ENCODE measurements at places on chromosomes 7 and 10.

DNA sequence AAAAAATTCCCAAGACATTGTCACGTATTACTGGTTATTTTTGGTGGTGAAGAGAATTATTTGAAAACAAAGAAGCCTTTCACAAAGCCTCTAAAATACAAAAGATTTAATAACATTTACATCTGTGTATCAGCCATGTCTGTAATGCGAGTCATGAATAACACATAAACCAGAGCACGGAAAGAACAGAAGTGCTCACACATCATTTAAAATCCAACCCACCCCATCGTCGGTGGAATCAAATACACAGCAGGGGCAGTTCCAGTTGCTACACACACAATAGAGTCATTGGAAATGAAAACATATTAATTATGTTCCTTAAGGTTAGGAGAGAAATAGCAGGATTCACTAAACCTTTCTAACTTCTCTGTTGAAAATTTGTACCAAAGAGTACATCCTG is 1097.3 kb downstream of the KCNMA1 start:
- no peak for DNase-seq

- no peak for DNase-seq
Measured at GRCh38 chr7:150341263-150342120, at the start of gene RARRES2. Gene RARRES2 (minus strand): TSS chr7:150341629. CDS start chr7:150340609, 1,020 bp downstream.

- peak; percentile 75 for DNase-seq
Measured at GRCh38 chr10:78972947-78973900, 95.5 kb upstream of the ZMIZ1 start.

DNA sequence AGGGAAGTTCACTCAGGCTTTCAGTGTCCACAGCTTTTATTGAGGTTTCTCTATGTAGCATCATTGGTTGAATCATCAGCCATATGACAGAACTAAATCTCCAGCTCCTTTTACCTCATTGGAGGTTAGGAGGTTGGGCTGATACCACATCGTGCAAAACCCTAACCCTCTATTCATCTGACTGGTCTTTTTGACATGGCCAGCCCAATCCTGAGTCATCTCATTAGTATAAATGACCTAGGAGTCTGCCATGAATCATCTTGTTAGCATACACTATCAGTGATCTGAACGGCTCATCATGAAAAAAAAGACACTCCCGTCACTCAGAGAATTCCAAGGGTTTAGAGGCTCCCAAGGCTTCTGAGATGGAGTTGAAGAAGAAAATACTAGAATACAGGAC is 669.8 kb upstream of the POT1 start:
- DNase-seq, result no peak

GRCh38 chr7:2444476-2444875 is 31.7 kb downstream of the GRIFIN start:
- DNase-seq, result no peak

DNA sequence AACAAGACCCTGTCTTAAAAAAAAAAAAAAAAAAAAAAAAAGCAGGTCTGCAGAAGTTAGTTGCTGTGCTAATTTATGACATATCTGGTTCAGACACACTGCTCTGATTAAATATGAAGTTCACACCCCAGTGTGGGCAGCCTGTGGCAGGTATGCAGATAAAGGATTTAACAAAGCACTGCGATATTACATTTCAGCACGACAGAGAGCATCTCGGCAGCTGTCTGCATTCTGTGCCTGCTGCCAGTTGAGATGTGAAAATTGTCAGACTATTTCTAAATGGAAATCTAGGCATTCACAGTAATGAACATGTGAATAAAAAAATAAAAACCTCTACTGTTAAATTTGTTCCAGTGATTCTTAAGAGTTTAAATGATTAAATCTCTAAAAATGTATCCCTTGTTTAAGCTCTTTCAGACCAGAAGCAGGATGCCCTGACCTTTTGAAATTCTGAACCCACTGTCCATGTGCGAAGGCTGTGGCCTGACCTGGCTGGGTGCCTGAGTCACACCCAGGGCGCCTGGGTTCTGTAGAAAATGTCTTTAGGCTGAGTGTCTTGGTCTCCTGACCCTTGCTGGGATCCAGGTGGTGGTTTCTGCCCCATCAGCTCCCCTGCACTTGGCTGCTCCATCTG is 272.9 kb downstream of the WDR37 start:
- no peak for DNase-seq

- no peak for DNase-seq
Measured at GRCh38 chr7:5238500-5238899, 44.2 kb upstream of the SLC29A4 start.

GRCh38 chr7:75536940-75537538 is 44.9 kb downstream of the SPDYE5 start:
- DNase-seq, result no peak

- no peak for DNase-seq
Measured at GRCh38 chr10:114605155-114605797, 52.8 kb downstream of the ABLIM1 start.

DNA sequence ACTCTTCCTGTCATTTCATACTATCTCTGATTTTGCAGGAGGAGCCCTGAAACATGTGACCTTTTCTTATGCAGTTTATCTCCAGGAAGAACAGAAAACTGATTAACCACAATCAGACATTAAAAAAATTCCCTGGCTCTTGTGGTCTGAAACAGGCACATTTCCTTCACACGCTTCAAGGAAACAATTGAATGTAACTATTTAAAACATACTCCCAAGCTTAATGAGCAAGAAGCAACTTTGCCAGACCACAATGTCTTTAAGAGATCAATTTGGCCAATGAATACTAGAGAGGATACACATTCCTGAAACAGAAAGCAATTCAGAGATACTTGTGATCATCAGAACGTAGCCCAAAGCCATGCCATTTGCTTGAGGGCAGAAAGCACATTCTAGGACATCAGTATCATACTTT is 65.8 kb downstream of the PIP4K2A start:
- DNase-seq, result no peak

GRCh38 chr7:80334908-80335307 is 177.0 kb downstream of the GNAT3 start:
- no peak for DNase-seq

DNA sequence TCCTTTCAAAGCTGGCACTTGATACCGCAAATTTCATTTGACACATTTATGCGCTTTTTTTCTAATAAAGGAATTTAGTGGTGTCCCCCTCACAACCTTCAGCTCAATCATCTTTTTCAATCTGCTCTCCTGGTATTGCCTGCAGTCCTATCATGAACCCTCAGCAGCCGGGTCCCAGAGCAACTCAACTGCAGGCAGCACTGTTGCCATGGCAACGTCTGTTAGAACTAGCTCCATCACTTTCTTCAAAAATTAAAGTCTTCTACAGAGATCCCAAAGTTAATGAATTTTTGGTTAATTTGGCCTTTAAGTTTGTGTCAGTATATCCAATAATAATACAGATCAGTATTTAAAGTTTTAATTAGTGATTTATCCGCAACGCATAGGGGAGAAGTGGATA is 136.1 kb upstream of the TARP start:
- DNase-seq, result no peak

DNA sequence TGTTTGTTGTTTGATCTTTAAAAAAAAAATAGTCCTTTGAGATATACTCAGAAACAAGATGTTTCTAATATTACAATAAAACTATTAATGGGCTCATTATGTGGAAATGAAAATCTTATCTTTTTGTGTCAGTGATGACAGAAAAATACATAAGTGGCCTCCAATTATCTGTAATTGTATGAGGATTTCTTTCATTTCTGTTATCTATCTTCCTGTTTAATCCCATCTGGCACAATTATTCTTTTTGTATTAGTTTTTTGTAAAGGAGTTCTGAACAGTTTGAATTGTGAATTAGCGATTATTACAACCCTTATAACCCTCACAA is 270.8 kb downstream of the BBS9 start:
- no peak for DNase-seq

GRCh38 chr7:121219026-121219425 is 109.8 kb upstream of the WNT16 start:
- DNase-seq, result no peak

DNA sequence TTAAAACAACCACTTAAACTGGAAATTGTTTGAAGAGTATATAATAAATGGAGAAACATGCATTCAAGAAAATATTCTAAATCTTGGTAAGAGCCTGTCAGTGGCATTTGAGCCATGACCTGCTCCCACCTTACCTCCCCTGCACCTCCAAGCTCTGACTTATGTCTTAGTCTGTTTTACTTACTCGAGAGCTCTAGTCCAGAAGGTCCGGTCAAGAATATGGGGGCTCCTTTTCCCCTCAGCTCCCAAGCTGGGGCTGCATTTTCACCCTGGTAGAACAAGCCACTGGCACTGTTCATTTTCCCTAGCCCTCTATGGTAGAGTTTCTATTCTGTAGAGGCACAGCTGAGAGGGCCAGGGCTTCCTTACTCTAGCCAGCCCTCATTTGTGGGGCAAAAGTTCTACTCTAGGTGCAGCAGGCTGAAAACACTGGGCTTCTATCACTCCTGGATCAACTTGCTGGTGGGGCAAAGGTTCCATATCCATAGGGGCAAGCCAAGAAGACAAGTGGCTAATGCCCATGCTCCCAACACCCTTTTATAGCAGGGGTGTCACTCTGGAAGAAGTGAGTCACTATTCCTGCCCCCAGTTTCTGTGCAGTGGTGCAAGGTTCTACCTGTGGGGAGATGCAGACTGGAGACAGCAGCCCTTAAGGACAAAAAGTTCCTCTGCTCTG is 40.6 kb downstream of the ZNF438 start:
- no peak for DNase-seq

DNA sequence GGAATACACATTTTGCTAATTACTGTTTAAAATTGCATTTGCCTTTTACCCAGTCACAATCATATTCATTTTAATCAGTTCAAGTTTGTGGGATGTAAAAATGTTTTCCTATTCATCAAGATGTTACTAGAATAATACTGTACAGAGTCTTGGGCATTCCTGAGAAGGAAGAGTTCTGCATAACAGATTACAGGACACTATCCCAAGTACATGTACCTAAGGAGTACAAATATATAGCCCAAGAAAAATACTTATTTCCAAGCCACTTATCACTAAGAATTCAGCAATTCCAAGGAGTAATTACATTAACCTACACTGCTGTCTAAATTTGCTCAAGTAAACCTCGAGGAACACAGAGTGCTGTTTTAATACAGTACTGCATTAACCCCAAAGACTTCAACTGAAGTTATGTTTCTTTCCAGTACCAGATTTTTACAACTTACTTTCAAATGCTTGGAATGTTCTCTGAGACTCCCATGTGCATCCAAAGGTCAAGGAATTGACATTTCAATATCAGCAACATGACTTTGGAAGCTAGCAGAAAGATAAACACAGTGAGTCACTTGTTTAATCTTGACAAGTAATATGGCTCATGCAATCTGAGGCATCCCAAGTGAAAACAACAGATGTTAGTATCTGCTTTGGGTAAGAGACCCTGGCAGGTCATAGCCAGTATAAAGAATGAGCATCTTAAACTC is 125.4 kb upstream of the BET1 start:
- DNase-seq, result no peak

GRCh38 chr10:124364674-124365073 is 54.0 kb downstream of the OAT start:
- DNase-seq, result no peak

DNA sequence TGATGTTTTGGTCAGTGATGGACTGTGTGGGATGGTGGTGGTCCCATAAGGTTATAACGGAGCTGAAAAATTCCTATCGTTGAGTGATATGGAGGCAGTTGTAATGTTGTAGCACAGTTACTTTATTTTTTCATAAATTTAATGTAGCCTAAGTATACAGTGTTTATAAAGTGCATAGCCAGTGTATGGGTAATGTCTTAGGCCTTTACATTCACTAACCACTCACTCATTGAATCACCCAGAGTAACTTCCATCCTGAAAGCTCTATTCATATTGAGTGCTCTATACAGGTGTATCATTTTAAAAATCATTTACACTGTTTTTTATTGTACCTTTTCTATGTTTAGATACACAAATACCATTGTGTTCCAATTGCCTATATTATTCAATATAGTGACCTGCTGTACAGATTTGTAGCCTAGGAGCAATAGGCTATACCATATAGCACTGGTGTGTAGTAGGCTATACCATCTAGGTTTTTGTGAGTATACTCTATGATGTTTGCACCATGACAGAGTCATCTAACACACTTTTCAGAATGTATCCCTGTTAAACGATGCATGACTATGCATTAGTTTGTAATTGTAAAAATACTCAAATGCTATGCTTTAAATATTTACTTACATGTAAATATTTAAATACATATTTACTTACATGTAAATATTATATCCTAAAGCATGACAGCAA is 21.0 kb downstream of the PDCD4 start:
- DNase-seq, result no peak

DNA sequence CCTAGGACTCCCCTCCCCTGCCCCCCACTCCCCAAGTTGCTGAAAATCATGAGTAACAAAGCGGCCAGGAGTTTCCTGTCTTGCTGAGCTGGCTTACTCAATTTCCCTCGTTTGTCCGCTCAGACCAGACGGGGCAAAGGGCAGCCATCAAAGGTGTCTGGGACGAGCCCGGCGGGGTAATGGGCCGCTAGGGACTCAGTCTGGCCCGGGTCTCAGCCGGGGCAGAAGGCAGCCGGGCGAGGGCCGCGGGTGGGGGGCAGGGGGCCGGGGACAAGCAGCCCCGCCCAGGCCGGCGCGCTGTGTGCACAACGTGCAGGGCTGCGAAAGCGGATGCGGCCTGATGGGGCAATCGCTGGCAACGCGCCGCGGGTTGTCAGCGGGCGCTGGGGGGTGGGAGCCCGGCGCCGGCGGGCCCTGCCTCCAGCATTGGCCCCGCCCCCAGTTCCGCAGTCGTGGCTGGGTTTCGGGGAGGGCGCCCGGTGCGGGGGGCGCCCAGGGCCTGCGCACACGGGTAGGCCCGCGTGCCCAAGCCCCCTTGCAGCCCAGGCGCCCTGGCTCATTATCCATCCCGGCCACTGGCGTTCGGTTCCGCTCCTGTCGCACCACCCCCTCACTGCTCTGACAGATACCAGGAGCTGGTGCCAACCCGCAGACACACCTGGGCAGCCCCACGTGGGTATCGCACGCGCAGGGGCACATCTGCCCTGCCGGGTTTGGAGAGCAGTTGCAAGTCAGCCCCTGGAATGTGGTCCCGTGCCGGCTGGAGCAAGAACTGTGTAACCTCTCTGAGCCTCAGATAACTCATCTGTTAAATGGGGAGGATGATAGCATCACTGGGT is 35.1 kb downstream of the DNAJB12 start:
- peak; percentile 92 for DNase-seq

- no peak for DNase-seq
Measured at GRCh38 chr10:93749218-93749799, 8.4 kb upstream of the LGI1 start.

DNA sequence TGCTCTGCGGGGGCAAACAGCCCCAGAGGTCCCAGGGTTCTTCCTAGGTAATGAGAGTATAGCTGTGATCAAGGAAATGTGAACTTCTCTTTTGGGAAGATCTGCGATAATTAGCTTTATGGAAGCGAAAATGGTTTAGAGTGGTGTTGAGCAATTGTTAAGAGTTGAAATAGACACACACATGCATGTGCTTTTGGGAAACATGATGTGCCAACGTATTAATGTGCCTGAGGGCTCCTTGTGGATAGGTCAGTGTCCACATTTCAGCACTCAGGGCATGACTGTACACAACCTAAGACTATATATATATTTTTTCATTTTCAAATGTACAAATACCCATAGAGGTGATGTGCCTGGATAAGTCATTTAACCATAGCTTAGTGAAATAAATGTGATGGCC is 67.0 kb downstream of the GSDME start:
- no peak for DNase-seq

GRCh38 chr7:125775317-125775716 is 845.7 kb upstream of the POT1 start:
- no peak for DNase-seq

- DNase-seq, result no peak
Measured at GRCh38 chr10:97186911-97187310, 1.2 kb upstream of the SLIT1 start.

- no peak for DNase-seq
Measured at GRCh38 chr7:23449941-23450340, 20.4 kb downstream of the IGF2BP3 start.
